ENCODE measurements at places on chromosomes 13 and 19. TPM values are rescaled to one million over a fixed set of nuclear protein-coding genes. Genes with fewer than 3 reads are reported as not detected.

GRCh38 chr19:49663224-49663623 is 2.4 kb downstream of the IRF3 start:
- no peak for DNase-seq

The ZNF835 gene
- not detected for polyA plus RNA-seq

The COL4A2 gene
- 137 TPM for polyA plus RNA-seq

The U2AF1L4 gene
- polyA plus RNA-seq, result 25.3 TPM

DNA sequence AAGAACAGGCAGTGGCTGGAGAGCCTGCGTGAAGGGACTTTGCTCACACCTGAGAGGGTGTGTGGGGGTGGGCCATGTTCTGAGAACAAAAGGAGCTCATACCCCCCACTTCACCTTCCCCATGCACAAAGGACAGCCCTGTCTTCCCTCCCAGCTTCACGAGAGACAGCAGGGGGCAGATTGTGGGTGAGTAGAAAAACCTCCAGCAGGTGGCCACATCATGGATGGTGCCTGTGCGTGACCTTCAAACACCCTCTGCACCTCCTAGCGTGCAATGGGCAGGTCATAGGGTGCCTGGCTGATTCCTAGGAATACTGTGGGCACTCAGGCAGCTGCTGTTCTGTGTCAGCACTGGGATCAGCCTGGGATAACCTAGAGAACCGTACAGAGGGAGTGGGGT is 36.3 kb upstream of the PSG9 start:
- no peak for DNase-seq

The NFIX gene
- polyA plus RNA-seq, result 60.8 TPM

DNA sequence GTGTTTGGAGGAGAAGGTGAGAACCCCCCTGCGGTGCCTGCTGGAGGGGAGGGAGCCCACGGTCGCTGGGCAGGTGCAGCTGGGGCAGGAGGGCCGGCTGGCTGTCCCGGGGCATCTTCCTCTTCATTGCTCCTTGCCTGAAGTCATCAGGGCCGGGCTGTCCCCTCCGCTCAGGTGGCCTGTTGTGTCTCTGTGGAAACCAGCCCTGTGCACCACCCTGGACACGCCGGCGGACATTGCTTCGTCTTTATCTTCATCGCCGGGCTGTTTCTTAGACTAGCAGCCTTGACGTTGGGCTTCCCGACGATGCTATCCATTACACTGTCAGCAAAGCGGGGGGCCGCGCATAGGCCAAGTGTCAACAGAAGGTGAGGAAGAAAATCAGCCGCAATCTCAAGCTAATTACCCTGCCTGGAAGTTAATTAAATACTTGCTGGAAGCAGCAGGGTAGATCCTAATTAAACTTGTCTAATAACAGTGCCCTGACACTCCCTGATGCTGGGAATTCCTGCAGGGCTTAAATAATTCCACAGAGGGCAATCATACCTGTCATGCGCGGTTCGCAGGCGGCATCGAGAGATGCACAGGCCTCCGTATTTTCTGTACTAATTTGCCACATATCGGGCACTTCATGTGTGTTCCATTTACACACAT is 111.4 kb upstream of the SOX1 start:
- no peak for DNase-seq

DNA sequence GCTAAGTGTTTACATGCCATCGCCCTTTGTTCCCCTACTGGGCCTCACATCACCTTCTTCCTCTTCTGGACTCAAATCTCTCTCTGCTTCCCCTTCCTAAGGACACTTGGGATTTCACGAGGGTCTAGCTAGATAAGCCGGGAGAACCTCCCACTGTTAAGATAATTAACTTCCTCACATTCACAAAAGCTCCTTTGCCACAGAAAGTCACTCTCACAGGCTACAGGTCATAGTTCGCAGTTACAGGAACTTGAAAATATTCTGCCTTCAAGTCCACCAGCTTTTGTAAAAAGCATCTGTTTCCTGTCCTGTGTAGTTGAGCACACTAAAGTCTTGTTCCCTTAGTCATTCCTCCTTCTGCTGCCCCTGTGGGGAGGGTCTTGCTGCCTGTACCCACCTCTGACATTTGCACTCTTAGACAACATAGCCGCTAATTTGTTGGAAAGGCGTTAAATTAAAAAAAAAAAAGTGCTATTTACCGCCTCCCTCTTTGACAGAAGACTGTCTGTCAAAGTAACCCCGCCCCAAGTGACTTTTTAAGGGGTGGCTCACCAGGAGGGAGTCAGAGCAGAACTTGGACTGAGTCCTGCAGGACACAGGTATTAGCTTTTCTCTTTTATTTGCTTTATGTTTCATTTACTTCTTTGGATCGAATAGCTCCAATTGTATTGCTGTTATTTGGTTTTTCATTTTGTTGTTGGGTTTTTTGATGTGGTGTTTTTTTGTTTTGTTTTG is 26.8 kb upstream of the CEACAM21 start:
- no peak for DNase-seq

The ZNF177 gene
- polyA plus RNA-seq, result 1.2 TPM

GRCh38 chr13:31775148-31775547 is 35.8 kb downstream of the RXFP2 start:
- peak; percentile 39 for DNase-seq

DNA sequence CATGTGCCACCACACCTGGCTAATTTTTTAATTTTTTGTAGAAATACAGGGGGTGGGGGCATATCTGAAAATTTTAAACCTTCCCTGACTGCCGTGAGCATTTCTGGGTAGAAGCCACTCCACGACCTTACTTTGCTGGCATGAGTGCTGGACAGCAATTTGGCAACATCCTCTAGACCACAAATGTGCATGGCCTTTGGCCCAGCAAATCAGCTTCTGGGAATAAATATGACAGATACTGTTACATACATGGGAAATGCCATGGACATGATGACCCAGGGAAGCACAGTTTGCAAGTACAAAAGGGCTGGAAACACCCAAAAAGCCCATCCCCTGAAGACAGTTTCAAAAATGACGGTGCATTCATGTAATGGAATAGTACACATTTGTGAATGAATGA is 3.2 kb upstream of the PVR start:
- DNase-seq, result peak; percentile 71

The KLHL1 gene
- not detected for polyA plus RNA-seq

DNA sequence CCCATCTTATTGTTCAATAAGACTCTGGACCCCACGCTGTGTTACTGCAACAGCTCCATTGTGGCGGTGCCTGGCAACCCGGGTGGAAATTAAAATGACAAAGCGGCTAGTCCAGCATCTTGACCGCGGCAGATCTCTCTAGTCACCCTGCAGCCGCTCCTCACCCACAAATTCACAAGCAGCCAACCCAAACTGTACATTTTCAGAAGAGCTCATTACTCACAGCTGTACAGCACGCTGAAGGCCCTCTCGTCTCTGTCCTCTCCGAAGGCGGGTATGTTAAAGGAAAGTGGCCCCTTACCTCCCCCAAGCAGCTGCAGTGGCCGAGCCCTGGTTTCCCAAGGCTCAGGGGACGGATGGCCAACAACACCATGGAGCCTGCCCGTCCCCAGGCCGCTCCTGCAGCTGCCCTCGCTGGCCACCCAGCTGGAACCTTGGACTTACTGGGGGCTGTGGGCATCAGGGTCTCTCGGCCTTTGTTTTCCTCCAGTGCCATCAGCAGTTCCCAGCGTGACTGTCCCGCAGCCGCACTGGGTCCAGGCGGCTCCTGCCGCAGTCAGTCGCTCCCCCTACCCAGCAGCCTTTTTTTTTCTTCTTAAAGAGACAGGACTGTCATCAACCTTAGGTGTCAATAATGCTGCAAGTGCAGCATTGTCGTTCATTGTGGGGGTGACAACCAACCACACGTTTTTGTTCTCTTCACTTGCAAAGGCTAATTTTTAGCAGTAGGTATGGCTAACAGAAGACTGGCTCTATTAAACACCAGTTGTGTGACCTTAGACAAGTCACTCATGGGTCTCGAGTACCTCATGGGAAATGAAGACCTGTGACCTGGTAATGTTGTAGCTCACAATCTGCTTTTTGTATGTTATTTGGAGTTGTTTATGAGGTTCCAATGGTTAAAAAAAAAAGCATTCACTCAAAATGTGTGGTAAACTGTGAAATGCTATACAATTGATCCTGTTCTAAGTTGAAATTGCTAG is at the start of gene SACS:
SACS (minus strand) TSS at position 532 of the 983 bp plus-strand sequence. CDS start 22,463 bp downstream, outside the sequence.
- peak; percentile 86 for DNase-seq

The ETV2 gene
- 0.91 TPM for polyA plus RNA-seq

Measured in GM23248 (cell line).